ENCODE measurements at places on chromosomes 6 and 20.
A peak's percentile ranks its signal among the peaks of the same experiment; 100 is the strongest.

GRCh38 chr6:166655251-166655650, 28.2 kb upstream of the RPS6KA2 start:
- DNase-seq: no peak

- no peak for DNase-seq
Observed at GRCh38 chr6:116034327-116034726, 26.4 kb downstream of the FRK start.

DNA sequence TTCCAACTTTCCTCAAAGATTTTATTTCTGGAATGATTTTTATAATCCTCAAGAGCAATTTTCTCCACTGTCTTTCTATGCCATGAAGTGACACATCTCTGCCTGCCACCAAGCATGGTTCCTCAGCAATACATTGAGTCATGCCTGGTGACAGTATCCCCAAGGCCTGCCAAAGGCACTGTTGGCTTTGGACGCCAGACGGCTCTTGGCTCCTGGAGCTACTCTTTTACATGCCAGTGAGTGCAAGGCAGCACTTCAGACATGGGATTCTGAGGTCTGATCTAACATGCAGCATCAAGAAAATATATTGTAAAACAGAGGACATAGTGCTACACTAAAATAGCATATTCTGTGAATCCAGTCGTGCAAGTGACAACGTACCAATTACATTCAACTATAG, 20.1 kb upstream of the PLEKHG1 start:
- DNase-seq: no peak

DNA sequence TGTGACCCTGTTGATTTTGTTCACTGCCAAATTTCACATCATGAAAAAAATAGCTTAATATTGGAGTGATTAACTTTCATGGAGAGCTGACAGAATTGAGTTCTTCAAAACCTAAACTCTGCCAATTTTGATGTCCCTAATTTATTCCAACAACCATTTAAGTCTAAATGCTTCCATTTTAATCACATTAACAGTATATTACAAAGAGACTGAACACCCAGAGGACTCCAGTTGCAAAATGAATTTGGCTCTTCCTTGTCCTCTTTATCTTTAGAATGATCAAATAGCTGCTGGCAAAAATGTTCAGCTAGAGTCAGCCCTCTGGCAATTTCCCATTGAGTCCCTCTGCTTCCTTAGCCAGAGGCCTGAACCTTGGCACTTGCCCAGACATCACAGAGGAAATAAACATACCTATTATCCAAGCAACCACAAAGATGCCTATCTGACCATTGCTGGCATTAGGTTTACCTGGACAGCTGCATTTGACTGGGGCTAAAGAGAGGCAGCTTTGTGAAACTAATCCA, 299.0 kb upstream of the STXBP5 start:
- no peak for DNase-seq

GRCh38 chr20:12311094-12311865, 393.6 kb downstream of the BTBD3 start:
- DNase-seq: no peak

DNA sequence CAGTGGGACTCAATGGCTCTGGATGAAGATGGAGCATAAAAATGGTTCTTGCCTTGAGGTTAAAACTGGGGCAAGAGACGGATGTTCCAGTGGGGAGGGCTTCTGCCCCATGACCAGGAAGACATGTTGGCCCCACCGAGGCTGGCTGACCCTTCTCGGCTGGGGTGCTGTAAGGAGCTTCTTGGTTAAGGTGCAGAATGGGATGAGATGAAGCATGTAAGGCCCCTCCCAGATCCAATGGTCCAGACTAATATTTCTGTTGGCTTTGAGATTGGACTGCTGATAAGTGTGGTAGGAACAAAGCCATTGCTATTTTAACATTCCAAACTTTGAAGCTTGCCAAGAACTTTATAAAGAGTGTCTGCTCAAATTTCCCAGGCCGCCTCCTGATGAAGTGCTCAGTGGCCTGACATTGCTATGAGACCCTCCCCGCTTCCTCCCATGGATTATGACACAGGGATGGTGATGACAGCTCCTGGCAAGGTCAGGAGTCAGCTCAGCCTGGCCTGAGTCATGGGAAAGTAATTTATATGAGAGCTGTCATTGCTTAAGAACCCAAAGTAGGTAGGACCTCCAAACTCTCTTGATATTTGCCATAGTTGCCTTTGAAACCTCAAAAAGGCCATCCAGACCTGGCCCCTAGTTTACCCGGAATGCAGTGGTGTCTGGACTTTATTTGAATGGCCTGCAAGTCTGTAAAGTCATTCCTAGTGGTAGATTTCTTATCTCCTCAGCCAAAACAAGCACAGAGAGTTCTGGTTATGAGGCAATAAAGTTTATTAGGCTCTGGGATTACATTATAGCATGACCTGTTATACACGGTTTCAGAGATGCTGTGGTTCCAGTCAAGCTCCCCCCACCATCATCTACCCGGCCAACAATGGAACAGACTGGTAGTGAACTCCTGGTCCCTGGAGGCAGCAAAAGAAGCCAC, 55.2 kb downstream of the TGM2 start:
- no peak for DNase-seq

DNA sequence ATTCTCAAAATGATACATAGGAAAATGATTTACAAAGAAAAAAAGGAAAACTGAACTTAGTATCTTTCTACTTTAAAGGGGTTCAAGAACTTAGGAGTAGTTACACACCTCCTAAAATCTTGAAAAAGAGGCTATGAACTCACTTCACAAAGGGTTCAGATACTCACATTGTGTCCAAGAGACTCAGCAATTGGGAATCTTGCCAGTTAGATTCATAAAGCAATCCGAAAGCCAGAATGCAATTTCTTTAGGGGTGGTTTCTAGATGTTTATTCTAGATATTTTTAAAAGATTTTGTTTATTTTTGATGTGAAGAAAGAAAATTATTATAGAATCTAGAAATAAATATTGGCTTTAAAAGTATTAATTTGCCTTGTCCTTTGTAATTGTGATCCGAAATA, 1.7 kb upstream of the MYB start:
- no peak for DNase-seq

DNA sequence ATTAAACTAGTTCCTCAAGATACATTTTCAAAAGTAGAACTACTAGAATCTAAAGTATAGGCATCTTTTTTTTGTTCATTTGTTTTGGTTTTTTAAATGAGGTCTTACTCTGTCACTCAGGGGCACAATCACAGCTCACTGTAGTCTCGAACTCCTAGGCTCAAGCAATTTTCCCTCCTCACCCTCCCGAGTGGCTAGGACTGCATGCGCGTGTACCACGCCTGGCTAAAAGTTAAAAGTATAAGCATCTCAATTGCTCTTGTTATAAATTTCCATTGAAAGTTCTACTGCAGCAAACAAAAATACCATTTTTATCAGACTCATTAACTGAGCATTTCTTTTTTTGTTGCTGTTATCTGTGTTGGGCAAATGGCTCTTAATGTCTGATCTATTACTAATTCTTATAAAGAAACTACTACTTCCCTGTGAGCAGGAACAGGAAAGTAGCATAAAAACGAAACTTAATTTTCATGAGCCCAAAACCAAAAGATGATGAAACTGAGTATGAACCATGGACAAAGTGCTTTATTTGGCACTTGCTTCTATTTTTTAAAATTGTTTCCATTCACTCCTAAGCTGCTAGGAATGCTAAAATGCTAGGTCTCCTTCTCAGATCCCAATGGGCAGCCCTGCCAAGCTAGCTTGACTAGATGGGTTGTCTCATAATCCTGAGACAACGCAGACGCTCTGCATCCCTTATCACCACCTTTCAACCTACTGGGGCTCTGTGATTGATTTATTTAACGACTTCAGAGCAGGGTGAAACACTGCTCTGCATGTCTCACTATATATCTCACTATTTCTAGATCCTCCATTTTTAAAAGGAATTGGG, 36.9 kb downstream of the TRPC4AP start:
- DNase-seq: no peak

DNA sequence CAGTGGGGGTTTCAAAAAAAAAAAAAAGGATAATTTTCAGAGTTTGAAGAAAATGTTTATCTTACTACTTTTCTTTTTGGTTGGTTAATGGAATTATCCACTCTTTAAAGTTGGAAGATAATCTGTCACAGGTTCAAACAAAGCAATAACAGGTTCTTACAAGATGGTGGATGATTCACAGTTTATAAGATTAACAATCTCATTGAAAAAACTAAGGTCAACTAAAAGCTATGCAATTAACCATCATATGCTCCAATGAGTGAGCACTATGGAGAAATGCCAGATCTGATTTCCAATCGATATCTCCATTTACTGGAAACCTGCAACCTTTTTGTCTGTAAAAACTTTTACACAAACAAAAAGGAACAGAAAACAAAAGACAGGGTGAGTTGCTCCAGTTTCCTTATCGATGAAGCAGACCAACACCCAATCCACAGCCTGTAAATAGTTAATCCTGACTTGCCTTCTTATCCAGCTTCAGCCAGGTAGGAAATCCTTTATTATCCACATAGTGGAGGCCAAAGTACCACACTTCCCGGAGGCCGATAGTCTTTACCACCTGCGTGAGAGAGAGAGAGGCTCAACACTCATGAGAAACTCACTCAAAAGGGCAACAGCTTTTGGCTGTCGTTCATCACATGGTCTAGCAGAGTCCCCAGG, 32.4 kb downstream of the EZR start:
- no peak for DNase-seq

DNA sequence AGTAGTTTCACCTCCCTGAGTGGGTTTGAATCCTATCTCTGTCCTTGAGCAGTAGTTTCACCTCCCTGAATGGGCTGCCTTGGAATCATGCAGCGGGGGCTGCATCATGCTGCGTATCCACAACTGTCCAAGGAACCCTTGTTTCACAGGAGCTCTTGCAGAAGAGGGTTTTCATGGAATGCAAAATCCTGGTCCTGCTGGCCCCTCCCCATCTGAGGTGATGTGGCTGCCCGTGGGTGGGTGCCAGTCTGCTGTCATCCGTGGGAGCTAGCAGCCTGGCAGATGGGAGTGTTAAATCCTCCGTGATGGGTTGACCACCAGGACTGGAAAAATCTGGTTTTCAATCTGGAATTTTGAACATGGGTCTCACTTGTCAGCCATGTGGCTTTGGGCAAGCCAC, 21.7 kb downstream of the ZBP1 start:
- DNase-seq: no peak

- peak; percentile 17 for DNase-seq
Observed at GRCh38 chr6:167341665-167342655, 17.1 kb downstream of the TTLL2 start.

DNA sequence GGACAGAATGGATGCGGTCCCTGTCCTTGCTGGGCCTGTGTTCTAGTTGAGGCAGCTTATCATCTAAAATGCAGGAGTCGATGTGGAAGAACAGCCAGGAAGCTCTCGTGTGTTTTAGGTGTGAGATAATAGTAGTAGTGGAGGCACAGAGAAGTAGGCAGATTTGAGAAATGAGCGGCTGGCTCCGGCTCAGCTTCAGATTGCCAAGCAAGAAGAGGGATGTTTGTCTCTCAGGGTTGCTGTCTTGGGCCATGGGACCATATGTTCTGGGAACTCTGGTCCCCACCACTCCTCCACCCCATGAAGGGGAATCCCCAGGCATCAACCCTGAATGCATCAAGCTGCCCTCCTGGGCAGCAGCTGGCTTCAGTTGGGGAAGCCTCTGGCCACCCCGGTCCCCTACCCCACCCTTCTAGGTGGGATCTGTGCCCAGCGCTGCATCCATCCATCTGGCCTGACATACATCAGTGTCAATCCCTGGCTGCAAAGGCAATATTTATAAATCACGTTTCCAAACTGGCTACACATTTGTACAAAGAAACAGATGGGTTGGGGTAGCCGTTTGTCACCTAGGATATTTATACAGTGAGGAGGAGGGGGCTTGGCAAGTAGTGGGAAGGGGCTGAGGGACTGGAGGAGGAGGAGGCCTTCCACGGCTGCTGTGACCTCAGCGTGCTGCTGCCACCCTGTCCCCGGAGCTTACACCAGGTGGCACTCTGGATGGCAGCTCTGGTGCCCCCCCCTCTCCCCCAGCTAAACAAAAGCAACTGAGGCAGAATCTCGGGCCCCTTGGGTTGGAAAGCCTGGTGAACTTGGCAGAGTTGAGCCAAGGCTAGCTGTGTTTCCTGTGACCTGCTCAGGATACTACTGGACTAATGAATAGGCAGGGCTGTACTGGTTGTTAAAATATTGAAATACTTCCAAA, 64.4 kb downstream of the CD40 start:
- no peak for DNase-seq

GRCh38 chr6:54058236-54058635, 53.0 kb upstream of the MLIP start:
- DNase-seq: no peak

DNA sequence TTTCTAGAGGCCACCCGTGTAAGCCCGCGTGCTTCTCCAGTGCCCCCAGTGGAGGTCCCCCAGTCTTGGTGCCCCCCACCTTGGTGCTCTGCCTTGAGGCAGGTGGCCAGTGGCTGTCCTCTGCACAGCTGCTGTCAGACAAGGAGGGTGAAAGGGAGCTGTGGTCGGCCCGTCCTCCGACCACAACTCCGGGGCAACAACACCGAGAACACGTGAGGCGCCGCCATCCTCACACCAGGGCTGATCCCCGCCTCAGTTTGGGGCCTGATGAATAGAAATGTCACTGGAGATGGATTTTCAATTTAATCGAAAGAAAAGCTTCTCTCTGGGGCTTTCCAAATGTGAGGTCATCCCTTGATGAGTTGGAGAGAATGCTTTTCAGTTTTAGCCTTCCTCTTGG, 304.6 kb downstream of the CDH4 start:
- no peak for DNase-seq

DNA sequence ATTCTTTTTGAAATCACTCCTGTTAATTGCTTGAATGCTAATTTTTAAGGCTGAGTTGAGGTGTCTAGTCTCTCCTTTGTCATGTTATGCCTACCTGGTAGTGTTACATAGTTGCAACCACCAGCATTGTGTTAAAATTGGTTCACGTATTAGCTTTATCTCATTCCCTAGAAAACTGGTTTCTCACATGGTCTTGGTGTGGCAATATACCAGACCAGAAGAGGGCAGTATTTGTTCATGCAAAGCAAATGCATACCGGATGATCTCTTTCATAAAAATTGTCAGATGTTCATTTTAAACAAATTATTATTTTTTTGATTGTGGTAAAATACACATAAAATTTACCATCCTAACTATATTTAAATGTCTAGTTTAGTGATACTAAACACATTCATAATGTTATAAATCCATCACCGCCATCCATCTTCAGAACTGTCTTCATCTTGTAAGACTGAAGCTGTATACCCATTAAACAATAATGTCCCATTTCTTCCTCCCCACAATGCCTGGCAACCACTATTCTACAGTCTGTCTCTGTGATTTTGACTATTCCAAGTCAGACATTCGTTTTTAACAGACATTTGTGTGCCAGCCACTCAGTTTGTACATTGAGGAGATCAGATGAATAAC, 92.8 kb downstream of the ATRN start:
- peak; percentile 63 for DNase-seq

- peak; percentile 12 for DNase-seq
Observed at GRCh38 chr6:143744551-143745165, 66.9 kb downstream of the PHACTR2 start.

- DNase-seq: no peak
Observed at GRCh38 chr20:64096535-64096934, 10.8 kb downstream of the NPBWR2 start.

Data from DMS79 treated with DMSO at 0.1 percent for 48 hours (cell line).